ENCODE measurements at places on chromosomes 12 and 14.

DNA sequence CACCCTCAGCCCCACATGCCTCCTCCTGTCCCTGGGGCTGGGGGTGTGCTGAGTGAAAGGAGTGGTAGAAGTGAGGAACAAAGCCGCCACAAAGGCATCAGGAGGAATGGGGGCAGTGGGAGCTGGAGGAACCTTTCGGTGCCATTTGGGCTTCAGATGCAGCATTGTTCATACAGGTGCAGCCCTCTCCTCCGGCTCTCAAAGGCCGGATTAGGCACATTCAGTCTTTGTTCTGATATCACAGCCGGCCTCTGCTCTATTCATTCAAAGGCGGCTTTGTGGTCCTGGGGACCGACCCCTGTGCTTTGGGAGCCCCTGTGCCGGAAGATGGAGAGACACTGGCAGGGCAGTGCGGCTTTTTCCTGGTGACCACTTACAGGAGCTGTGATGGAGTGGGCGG, 53.2 kb downstream of the SMOC1 start:
- no peak for DNase-seq

GRCh38 chr12:110287986-110288385, 6.9 kb downstream of the ATP2A2 start:
- no peak for DNase-seq

- DNase-seq: no peak
Measured at GRCh38 chr12:127290251-127290650, 976.7 kb upstream of the TMEM132C start.

DNA sequence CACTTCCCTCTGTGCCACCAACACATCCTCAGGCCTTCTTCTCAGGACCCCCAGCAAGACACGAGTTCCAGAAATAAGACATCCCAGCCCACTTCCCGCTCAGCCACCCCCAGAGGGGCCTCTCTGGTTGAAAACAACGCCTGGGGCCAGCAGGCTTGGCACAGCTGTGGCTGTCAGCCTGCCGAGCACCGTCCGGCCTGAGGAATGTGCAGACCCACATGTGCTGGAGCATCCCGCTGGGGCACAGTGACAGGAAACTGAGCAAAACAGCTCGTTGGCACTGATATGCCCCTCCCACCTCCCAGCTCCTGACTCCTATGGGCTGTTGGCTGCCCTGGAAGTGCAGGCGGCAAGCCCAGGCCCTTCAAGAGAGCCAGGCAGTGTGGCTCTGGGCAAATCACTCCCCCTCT, 1.4 kb downstream of the SYNE3 start:
- DNase-seq: no peak

- DNase-seq: peak; percentile 46
Measured at GRCh38 chr14:91649930-91650329, 82.0 kb downstream of the CATSPERB start.

DNA sequence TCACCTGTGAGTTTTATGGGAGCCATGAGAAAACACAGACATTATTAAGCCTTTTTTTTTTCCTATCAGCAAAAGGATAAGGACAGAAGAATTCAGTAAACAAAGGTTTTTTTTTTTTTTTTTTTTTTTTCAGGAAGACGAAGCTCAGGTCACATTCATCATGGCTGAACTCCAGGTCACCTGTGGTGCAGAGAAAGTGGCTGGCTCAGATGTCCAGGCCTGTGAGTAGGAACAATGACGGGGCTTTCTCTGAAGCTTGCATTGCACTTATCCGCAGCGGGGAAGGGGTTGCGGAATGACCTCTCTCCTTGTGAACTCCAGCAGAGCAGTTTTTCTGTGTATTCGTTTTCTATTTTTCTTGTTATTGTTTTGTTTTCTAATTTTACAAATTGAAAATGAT, 759.6 kb upstream of the TMEM132C start:
- no peak for DNase-seq

- peak; percentile 98 for DNase-seq
Measured at GRCh38 chr14:69152902-69153151, at the start of gene DCAF5. Gene DCAF5 (minus strand): TSS chr14:69153119. CDS start chr14:69152978, 141 bp downstream.

DNA sequence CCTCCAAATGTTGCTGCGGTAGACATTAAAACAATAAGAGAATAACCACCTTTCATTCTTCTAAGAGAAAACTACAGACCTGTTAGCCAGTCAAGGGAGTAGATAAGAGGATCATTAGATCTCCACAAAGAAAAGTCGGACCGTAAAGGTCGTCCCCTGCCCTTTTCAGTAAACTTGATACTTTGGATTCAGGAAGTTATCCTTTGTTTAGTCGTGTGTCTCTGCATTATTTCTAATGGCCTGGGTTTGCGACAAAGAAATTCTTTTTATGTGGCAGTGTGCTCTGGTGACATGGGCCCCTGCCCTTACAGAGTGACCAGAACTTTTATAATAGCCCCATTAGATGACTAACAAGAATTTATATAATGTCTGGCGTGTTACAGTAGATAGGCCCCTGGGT, 44.6 kb upstream of the EVL start:
- no peak for DNase-seq

GRCh38 chr14:24692382-24693352, 58.7 kb upstream of the GZMB start:
- DNase-seq: peak; percentile 65

GRCh38 chr12:25322351-25322750, 71.6 kb upstream of the KRAS start:
- no peak for DNase-seq

DNA sequence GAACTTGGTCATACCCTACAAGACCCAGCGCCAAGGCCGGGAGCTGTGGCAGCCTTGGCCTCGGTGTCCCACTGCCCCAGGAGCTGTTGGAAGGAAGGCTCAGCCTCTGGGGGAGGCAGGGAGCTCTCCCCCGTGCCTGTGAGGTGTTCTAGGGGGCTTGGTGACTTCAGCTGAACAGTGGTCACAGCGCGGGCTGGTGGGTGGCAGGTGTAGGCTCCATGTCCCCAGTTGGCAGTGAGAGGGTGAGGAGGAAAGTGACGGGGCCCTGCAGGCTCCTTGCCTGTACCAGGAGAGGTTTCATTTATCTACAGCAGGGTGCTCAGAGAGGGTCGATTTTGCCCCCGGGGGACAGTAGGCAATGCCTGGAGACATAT, 47.5 kb downstream of the DLK1 start:
- DNase-seq: no peak

DNA sequence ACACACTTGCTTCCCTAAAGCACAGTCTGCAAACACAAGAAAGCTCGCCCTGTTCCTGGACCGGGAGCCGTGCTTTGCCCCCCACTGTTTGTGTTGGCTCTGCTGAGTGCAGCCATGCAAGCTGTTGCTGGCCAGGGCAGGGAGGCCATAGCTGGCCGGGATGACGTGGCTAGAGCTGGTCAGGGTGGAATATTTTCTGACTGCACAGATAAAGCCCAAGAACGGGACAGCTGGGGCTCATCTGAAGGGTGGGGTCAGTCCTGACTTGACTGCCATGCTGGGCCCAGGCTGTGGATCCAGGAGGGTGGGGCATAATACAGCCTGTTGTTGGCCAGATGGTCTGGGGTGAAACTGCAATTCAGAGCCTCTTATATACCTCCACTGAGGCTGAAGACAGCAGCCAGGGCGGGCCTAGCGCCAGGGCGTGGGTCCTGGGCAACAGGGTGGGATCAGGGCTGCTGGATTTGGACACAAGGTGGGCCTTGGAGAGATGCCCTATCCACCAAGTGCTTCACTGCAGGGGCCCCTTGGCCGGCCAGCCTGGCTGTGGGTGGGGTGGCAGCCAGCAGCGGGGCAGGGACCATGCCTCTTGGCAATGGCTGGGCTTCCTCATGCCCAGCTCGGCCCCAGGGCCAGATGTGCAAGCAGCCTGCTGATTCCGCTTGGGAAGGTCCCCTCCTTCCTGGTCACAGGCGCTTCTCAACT, 14.8 kb downstream of the KMT5A start:
- no peak for DNase-seq

- no peak for DNase-seq
Measured at GRCh38 chr14:38311655-38312054, 55.8 kb upstream of the CLEC14A start.

DNA sequence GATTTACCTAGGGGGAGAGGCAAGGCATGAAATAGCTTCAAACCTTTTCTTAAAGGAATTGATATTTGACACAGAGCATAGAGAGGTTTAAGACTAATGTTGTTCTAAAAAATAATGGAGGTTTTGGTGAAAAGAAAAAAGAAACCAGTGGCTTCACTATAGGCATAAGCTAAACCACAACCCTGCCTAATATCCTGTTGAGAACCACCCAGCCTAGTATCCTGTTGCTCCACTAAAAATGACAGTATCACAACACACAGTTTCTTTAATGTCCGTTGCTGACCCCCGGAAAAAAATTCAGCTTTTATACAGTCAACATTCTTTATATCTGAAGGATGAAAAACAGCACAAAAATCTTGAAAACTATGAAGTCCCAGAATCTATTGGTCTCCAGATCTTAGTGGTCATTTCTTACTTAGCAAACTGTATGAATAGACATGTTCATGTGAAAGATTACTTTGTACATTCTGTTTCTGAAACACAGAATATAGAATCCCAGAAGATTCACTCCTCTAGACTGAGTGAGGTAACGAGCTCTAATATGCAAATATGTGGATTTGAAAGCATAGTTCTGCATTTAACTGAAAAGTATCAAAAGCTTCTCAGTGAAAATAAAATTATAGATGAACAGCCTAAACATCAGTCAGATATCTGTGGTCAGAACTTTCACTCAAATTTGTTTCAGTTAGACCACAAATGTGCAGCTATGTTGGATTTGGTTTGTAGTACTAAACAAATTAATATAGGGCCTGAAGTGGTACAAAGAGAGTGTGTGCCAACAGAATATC, 40.5 kb downstream of the GALC start:
- DNase-seq: peak; percentile 69

- peak; percentile 15 for DNase-seq
Measured at GRCh38 chr12:75996861-75997447, 34.6 kb downstream of the PHLDA1 start.

DNA sequence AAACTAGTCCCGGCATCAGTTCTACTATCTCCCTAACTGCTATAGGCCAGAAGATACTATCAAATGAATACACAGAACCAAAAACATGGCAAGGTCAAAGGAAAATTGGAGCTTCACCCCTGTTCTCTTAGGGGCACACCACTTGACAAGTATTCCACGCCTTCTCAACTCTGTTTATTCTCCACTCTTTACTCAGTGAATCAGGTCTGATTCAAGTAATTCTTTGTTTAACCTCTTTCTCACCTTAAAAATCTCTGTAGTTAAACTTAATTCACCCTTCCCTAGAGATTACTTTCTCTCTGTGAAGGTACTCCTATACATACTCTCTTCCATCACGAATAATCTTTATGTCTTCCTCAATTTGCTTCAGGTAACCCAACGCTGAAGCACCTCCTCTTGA, 248.9 kb downstream of the MED13L start:
- no peak for DNase-seq

DNA sequence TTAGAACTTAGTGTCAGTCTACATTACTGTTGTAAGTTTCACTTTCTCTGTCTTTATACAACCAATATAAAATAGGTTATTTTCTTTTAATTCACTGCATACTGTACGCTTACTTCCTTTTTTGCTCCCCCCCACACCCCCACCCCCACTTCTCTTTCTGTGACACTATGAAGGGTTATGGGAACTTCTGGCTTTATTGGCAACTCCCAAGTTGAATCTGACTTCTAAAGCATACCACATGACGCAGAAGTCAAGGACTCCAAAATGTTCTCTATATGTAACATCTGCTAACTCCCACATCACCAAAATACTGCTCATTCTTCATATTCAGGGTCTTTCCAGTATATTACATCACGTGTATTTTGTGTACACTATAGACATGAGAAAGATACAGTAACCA, 81.2 kb upstream of the ATXN7L3B start:
- DNase-seq: no peak

DNA sequence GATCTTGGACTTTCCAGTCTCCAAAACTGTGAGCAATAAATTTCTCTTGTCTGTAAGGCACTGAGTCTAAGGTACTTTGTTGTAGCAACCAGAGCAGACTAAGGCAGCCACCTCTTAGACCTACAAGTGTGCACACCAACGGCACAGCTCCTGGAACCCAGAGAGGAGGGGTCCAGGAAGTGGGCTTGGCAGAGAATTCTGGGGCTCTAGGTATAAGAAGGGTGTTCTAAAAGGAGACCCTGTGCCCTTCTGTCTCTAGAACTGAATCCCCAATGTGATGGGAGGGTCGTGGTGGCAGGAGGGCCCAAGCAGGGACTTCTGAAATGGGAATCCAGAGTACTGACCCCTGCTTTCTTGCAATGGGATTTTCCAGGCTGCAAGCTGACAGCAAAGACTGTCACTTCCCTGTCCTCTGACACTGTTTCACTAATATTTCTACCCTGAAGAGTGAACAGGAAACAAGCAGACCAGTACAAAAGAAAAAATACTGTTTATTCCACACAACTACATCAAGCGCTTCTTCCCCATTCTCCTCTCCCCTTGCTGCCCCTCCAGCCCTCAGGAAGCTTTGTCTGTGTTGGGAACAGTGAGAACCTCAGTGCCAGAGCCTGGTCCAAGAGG, 13.6 kb upstream of the TFCP2 start:
- DNase-seq: no peak

DNA sequence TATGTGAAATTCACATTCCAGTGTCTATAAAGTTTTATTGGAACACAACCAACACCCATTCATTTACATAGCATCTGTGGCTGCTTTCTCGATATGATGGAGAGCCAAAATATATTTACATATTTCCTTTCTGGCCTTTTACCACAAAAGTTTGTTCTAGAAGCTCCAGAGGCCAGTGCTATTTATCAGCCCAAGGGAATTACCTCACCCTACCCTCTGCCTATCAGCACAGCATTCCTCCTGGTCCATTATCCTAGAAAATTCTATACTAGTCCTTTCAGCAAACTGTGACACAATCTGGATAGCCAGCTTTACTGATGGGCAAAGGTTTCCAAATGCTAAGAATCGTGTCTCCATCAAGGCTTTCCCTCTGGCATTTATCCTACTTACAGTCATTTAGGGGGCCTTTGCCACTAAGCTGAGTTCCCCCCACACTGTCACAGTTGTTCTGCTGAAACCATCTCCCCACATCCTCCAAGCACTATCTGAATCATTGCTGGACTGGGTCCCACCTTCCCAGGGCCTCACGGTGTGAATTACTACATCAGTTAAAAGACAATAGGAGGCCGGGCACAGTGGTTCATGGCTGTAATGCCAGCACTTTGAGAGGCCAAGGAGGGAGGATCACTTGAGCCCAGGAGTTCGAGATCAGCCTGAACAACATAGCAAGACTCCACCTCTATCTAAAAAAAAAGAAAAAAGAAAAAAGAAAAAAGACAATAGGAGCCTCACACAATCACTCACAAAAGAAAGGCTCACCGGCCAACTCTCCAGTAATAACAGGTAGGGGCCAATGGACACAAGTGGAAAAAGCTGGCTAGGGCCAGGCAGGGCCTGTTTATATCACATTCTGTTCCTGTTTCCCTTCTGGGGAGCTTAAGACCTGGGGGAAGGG, 12.1 kb downstream of the SYNE3 start:
- no peak for DNase-seq

- DNase-seq: peak; percentile 74
Measured at GRCh38 chr12:24728366-24728765, 220.5 kb downstream of the BCAT1 start.

DNA sequence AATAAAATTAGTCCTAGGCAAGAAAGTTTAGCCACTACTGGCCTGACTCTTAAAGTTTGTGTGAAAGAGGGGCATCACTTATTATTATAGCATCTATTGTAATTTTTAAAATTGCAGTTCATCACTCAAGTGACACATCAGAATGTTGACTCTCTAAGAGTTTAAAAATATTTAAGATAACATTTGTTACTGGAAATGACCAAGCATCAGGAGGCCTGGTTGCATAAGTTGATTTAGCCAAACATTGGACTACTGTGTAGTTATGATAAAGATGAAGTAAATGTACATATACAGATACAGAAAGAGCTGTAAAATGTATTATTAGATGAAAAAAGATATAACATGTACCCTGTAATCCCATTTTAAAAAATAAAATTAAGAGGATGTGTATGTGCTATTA, 47.5 kb downstream of the SCFD1 start:
- no peak for DNase-seq

Data from hematopoietic multipotent progenitor cell treated with erythropoietin and hydrocortisone succinate and interleukin-3 and kit ligand, for 6 days (in vitro differentiated cells).